ENCODE measurements at places on chromosomes 6 and 20.
A peak's percentile ranks its signal among the peaks of the same experiment; 100 is the strongest.

DNA sequence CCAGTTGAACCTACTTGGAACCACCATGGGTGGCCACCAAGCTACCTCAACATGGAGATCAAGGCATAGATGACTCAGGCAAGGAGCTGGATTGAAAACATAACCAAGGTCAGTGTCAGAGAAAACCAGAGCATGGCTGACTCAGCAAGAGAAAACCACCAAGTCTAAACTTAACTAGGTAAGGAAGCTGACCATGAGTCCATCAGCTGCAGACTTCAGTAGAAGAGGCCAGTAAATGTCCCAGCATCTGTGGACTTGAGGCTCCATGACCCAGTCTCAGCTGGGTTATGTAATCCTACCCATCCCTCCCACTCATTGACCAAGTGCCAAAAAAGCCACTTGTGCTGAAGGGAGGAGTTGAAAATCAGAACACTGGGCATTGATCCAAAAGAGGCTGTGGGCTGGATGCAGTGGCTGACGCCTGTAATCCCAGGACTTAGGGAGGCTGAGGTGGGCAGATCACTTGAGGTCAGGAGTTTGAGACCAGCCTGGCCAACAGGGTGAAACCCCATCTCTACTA lies 93.7 kb upstream of the CBLN4 start:
- no peak for DNase-seq

DNA sequence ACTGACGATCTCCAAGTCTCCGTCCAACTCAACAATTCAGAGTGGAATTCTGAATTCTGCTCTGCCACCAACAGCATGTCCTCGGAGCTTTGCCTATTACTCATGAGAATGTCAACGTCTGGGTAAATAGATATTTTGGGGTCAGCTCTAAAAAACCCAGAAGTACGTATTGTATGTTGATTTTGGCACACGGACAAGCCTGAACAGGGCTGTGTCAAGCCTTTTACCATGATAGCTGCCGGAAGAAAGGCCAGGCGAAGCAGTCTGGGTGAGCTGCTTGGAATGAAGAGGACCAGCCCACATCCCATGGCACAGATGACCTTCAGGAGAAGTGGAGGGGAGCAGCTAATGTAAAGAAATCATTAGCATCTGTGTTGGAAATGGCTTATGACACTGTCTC lies 88.0 kb upstream of the JAG1 start:
- no peak for DNase-seq

DNA sequence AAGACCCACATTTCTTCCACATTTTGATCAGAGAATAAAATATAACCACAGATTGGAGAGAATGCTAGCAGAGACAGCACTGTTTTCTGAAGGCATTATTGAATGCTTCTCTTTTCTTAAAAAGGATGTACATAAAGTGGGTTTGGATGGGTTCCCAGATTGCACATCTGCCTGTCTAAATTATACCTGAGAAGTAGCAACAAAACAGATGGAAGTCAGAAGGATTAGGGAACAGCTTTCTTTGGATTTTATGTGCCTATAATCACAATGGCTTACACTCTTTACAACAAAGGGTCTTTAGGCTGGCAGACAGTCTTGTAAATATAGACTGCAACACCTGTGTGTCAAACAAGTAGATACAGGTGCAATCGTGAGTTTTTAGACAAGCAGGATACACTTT lies 622.2 kb upstream of the MANEA start:
- peak; percentile 54 for DNase-seq

- DNase-seq = no peak
Observed at GRCh38 chr20:15068486-15068885, 731.1 kb upstream of the FLRT3 start.

DNA sequence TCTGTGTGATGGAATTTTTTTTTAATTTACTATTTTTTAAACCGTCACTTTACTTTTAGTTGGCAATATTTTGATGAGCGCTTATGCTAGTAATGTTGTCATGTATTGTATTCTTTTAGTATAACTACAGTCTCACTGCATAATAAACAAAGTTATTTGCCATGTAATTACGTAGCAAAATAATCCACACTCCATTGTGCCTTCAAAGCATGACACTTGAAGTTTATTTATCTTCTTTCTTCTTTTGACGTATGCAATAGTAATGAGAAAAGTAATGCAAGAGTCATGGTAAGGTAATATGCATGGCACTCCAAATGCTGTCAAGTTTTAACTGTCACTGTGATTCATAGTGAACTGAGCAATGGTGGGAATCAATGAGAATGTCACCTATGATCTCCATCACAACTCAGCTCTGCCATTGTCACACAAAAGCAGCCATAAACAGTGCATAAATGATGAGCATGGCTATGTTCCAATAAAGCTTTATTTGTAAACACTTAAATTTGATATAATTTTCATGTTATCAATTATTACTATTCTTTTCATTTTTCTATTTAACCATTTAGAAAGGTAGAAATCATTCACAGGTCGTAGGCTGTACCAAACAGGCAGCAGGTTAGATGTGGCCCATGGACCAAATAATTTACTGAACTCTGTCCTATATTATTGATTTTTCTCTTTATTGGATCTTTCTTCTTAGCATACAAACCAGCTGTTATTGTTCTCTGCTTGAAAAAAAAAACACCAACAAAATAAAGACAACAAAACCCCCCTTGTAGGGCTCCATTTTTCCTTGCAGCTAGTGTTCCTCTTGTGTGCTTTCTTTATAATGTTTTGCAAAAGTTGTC lies 27.1 kb downstream of the RNF217 start:
- DNase-seq = no peak

- DNase-seq = no peak
Observed at GRCh38 chr6:25962149-25963127, at the start of gene TRIM38. Gene TRIM38 (plus strand): TSS chr6:25962802. CDS start chr6:25966523, 3,721 bp downstream.

- DNase-seq = no peak
Observed at GRCh38 chr6:148389086-148389485, 46.4 kb downstream of the SASH1 start.

- DNase-seq = no peak
Observed at GRCh38 chr6:80696268-80696667, 589.8 kb downstream of the BCKDHB start.

DNA sequence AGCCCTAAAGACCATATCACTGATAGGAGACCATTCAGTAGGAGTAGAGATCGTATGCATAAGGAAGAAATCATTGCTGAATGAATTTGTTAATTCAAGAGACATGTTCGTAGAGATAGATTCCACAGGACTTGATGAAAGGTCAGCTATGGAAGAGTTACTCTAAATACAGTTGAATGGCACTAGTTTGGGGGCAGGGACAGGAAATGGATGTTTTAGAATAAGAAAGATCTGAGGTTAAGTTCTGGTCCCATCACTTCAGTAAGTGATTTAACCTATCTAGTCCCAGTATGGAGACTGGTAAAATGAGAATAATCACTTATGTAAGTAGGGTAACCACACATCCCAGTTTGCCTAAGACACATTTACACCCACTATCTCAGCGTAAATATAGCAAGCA lies 2.9 kb upstream of the BFSP1 start:
- DNase-seq = no peak

GRCh38 chr6:142372348-142372747 lies 70.5 kb downstream of the ADGRG6 start:
- DNase-seq = no peak

- DNase-seq = no peak
Observed at GRCh38 chr6:139828751-139829519, 454.5 kb upstream of the CITED2 start.
